ENCODE measurements at places on chromosomes 12 and 14. TPM values are rescaled to one million over a fixed set of nuclear protein-coding genes. Genes with fewer than 3 reads are reported as not detected.

The FMNL3 gene
- 46.3 TPM for polyA plus RNA-seq

GRCh38 chr12:25155022-25155576 is 39.9 kb downstream of the DNAI7 start:
- DNase-seq: peak; percentile 32

- no peak for DNase-seq
Observed at GRCh38 chr12:131346555-131347344, 364.1 kb upstream of the SFSWAP start.

DNA sequence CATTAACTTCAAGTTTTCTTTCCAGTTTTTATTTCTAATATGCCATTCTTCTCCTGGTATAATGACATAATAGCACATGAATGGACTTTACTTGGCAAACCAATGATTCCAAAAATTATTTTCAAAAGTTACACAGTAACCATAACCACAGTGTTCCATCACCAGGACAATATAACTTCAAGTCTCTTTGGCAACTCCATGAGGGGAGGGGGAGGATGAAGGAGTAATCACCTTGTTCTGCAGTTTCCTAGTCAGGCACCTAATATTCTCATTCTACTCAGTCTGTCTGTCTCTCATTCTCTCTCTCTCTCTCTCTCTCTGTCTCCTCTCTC is 66.6 kb downstream of the BTG1 start:
- DNase-seq: no peak

The P2RX2 gene
- 1.7 TPM for polyA plus RNA-seq

The RTL1 gene
- polyA plus RNA-seq: 0.10 TPM

The EML1 gene
- 38.5 TPM for polyA plus RNA-seq

DNA sequence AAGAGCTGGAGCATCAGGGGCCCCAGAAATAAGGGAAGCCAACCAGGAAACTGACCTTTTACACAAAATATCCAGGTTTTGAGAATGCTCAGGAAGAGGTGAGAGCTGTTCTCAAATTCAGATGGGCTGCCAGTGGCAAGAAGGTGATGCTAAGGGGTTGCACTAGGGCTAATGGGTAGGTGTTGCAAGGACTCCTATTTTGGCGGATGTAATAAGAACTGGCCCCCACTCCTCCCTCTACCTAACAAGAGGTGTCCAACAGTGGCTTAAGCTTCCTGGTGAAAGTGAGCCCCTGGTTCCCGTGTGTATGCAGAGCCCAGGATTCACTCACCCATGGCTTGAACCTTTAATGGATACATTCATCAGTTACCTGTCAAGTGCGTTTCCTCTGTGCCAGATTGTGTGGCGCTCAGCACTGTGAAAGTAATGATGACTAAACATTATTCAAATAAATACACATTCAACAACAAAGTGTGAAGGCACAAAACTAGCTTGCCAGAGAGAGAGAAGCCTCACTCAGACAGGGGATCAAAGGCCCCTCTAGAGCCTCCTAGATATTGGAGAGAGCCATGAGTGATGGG is 705 bp upstream of the CHGA start:
- no peak for DNase-seq

The HOXC4 gene
- polyA plus RNA-seq: 55.5 TPM

The IL22 gene
- not detected for polyA plus RNA-seq

The AKAP6 gene
- polyA plus RNA-seq: 2.9 TPM

DNA sequence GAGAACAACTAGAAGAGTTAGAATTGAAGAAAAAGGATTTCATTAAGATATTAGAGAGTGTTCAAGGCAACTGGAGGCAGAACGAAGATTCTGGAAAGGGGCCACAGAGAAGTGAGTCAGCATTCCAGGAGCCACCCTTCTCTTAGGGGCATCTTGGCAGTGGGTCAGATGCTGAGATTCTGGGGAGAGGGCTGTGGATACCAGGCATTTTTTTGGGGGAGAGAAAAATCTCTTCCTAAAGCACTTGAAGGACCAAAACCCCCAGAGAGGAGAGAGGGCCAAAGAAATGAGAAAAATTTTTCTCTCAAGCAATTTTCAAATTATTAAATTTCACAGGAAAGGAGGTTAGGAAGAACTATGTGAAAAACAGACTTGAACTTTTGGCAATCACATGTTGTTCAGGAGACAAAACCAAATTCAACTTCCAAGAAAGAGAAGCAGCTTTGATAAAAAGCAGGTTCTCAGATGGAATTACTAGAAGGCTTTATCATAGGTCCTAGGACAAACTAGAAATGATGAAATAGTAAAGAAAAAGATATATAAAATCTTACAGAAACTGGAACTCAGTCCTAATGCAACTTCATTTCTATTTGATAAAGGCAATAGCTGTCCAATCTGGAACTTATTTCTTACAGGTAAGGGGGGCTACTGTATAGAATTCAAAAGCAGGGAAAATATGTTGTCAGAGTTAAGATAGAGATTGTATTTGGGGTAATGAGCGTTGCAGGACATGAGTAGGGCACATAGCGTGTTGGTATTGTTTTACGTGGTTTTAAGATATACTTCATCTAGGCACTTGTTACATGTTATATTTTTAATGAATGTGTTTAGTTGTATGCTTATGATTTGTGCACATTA is 1.1 kb upstream of the CLEC2D start:
- no peak for DNase-seq

The CDH24 gene
- 28.7 TPM for polyA plus RNA-seq

The ARPC3 gene
- 248 TPM for polyA plus RNA-seq

GRCh38 chr14:89489761-89490437 is 72.9 kb upstream of the FOXN3 start:
- DNase-seq: no peak

The TSHR gene
- 0.88 TPM for polyA plus RNA-seq

DNA sequence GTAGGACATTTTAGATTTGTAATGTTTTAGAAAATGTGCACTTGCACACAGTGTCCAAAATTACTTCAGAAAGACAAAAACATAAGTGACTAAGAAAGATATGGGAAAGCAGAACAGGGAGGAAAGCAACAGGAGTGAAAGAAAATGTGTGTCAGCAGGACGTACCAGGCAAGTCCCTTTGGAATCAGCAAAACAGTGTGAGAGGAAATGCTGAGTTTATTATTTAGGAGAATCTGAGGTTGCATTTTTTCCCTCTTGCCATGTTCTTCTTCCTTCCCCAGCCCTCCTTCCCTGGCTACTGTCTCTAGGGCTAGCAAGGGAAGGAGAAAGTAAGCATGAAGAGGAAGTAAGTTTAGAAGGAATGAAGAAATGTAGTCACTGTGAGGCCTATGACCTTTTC is 67.7 kb upstream of the CD163 start:
- no peak for DNase-seq

DNA sequence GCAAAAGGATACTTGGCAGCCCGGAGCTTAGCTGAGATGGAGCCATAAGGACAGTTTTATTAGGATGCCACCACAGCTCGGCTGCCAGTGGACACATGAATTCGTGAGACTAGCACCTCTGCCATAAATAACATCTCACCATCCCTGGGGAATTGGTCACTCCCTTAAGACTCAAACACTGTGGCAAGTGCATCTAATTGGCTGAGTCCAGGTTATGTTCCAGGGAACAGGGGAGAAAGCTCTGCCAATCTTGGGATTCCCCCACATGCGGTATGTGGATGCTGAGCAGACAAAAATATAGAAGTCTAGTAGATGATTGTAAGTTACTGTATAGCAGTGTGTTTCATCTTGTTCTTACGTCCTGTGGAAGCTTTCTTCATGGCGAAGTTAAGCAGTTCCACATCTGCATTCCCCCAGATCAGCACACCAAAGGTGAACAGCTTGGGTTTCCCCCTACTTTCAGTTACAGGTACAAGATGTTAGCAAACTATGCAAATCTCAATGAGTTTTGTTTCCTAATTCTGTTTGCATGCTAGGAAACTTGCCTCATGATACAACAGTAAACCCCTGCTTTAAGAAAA is 131.1 kb downstream of the ETV6 start:
- DNase-seq: no peak

The GALNT9 gene
- polyA plus RNA-seq: 7.3 TPM

- DNase-seq: no peak
Observed at GRCh38 chr12:86660488-86661147, 404.4 kb upstream of the MGAT4C start.

The IL26 gene
- not detected for polyA plus RNA-seq
